ENCODE measurements at places on chromosomes 4 and X. TPM values are rescaled to one million over a fixed set of nuclear protein-coding genes. Genes with fewer than 3 reads are reported as not detected.

- H3K4me1 ChIP-seq = peaks cover 2% of the 10 kb centered on the region
- H3K4me3 ChIP-seq = no peak overlapping the region
- no peaks in the 10 kb centered on the region for H3K36me3 ChIP-seq
- no peaks in the 10 kb centered on the region for H3K27me3 ChIP-seq
- H3K27ac ChIP-seq = no peak overlapping the region
- DNase-seq = no peak
Observed at GRCh38 chrX:123830309-123830708, 29.5 kb upstream of the XIAP start.

- H3K27ac ChIP-seq = no peak overlapping the region
- no peaks in the 10 kb centered on the region for H3K4me1 ChIP-seq
- H3K27me3 ChIP-seq = no peaks in the 10 kb centered on the region
- no peak for DNase-seq
- no peak overlapping the region for H3K4me3 ChIP-seq
Observed at GRCh38 chr4:5381961-5382441, 326.4 kb downstream of the EVC2 start.

DNA sequence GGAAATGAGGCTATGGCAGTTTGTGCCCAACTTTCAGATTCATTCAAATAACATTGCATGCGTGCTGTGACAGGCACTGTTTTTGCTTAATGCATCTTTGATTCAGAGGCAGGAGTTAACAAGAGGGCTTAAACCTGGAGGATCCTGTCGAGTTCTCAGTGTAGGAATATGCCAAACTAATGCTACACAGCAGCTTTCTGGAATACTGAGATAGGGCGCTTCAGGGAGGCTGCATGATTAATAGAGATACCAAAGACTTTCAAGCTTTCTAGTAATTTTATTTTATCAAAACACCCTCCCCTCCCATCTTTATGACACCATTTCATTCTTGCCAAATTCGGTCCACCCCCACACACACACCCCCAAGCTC, 636 bp upstream of the TIMM8A start:
- H3K27ac ChIP-seq = peak overlapping the region; percentile 93
- H3K36me3 ChIP-seq = peaks cover 18% of the 10 kb centered on the region
- H3K4me3 ChIP-seq = peak overlapping the region; percentile 90

DNA sequence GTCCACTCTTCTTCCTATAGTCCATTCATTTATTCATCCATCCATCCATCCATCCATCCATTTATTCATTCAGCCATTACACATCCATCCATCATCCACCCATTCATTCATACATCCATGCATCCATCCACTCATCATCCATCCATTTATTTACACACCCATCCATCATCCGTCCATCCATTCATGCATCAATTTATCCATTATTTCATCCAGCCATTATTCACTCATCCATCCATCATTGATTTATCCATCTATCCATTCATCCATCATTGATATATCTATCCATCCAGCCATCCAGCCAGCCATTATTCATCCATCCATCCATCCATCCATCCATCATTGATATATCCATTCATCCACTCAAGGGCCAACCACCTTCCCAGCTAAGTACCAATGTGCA, 12.7 kb downstream of the CPZ start:
- H3K27me3 ChIP-seq = no peaks in the 10 kb centered on the region
- no peaks in the 10 kb centered on the region for H3K4me1 ChIP-seq
- H3K27ac ChIP-seq = no peak overlapping the region
- H3K4me3 ChIP-seq = no peak overlapping the region
- no peaks in the 10 kb centered on the region for H3K36me3 ChIP-seq

- no peak overlapping the region for H3K27ac ChIP-seq
- H3K4me1 ChIP-seq = peaks cover 14% of the 10 kb centered on the region
- DNase-seq = no peak
- peaks cover 1% of the 10 kb centered on the region for H3K36me3 ChIP-seq
- no peak overlapping the region for H3K4me3 ChIP-seq
Observed at GRCh38 chr4:101222156-101222845, 125.0 kb downstream of the PPP3CA start.

GRCh38 chr4:128757712-128758111, 51.8 kb upstream of the JADE1 start:
- H3K4me1 ChIP-seq = no peaks in the 10 kb centered on the region
- no peaks in the 10 kb centered on the region for H3K36me3 ChIP-seq
- no peak overlapping the region for H3K4me3 ChIP-seq
- H3K27me3 ChIP-seq = peaks cover 4% of the 10 kb centered on the region
- no peak for DNase-seq
- no peak overlapping the region for H3K27ac ChIP-seq

DNA sequence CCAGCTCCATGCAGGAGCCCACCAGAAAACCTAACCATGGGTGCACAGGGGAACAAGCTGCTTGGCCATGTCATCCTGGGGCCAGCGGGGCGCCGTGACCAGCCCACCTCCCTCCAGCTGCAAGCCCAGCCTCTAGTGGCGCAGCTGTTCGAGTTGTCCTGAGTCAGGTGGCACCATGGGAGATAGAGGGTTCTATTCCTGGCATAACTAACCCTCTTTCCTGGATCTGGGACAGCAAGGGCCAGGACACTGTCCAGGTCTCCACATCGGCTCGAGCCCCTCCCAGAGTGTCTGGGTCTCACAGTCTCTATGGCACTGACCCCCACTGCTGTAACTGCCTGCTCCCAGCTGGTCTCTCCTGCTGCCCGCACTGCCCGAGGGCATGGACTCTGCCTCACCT, 16.7 kb downstream of the ABLIM2 start:
- H3K27me3 ChIP-seq = peaks cover 14% of the 10 kb centered on the region
- DNase-seq = no peak
- H3K36me3 ChIP-seq = no peaks in the 10 kb centered on the region
- H3K4me1 ChIP-seq = no peaks in the 10 kb centered on the region
- H3K4me3 ChIP-seq = no peak overlapping the region

- no peaks in the 10 kb centered on the region for H3K36me3 ChIP-seq
- H3K4me3 ChIP-seq = no peak overlapping the region
- peaks cover 3% of the 10 kb centered on the region for H3K27me3 ChIP-seq
- DNase-seq = no peak
- H3K27ac ChIP-seq = no peak overlapping the region
Observed at GRCh38 chrX:10529344-10529743, 91.0 kb downstream of the MID1 start.

SULT1B1 gene
- total RNA-seq = 0.80 TPM

Measured in activated naive CD8-positive, alpha-beta T cell treated with anti-CD3 and anti-CD28 coated beads for 36 hours (primary cell).